ENCODE measurements at places on chromosomes 11 and 22.
A peak's percentile ranks its signal among the peaks of the same experiment; 100 is the strongest.

DNA sequence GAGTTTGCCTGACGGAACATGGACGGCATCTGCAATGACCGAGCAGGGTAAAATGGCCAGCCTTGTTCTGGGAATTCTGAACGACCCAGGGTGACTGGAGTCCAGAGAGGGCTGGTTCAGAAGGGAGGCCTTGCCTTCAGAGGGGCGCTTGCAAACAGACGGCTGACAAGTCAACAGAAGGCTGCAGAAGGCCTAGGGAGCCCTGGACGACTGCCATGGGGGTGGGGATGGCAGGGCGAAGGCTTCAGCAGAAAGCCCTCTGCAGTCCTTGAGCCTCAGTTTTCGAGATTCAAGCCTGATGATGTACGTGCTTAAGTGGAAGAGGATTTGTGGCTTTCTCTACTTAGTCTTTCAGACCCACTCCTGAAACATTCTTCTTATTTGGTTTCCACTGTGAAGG, 117.1 kb upstream of the TBCEL start:
- DNase-seq, result peak; percentile 61

- peak; percentile 83 for DNase-seq
Measured at GRCh38 chr11:110463153-110463552, 33.4 kb downstream of the FDX1 start.

GRCh38 chr11:65565624-65566453, 4.4 kb upstream of the ZNRD2 start:
- DNase-seq, result peak; percentile 72

DNA sequence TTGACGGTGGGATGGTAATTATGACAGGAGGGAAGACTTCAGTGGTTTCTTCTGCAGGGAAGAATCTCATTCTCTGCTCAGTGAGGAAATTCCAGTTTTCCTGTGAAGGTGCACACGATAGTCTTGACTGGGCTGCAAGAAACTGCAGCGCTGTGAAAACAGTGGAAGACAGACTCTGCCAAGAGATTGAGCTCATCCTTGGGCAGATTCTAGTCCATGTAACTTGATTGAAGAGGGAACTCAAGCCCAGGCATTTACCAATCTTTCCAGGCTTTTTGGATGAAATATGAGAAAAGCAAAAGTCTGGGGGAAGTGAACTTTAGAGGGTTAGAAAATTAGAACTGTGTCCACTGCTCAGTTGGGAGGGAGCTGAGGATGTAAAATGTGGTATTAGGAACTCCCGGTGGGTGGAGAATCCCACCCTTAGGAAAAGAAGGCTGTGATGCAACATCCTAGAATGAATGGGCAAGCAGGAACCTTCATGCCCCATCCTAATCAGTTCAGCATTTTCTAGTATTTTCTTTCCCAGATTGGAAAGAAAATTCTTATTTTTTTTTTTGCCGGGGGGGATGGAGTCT, 212.6 kb downstream of the DBX1 start:
- no peak for DNase-seq

- no peak for DNase-seq
Measured at GRCh38 chr11:27213232-27213660, 149.8 kb downstream of the CCDC34 start.

GRCh38 chr11:119446434-119446833, 23.5 kb upstream of the THY1 start:
- no peak for DNase-seq

- DNase-seq, result no peak
Measured at GRCh38 chr11:86197448-86197847, 47.1 kb upstream of the EED start.

DNA sequence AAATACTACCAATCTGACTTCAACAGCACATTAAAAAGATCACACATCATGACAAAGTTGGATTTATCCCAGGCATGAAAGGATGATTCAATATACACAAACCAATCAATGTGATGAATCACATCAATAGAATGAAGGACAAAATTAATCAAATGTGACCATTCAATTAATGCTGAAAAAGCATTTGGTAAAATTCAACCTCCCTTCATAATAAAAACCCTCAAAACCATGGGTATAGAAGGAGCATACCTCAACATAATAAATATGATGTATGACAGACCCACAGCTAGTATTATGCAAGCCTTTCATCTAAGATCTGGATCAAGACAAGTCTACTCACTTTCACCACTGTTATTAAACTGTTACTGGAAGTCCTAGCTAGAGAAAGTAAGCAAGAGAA, 921.7 kb upstream of the RAG2 start:
- DNase-seq, result no peak

DNA sequence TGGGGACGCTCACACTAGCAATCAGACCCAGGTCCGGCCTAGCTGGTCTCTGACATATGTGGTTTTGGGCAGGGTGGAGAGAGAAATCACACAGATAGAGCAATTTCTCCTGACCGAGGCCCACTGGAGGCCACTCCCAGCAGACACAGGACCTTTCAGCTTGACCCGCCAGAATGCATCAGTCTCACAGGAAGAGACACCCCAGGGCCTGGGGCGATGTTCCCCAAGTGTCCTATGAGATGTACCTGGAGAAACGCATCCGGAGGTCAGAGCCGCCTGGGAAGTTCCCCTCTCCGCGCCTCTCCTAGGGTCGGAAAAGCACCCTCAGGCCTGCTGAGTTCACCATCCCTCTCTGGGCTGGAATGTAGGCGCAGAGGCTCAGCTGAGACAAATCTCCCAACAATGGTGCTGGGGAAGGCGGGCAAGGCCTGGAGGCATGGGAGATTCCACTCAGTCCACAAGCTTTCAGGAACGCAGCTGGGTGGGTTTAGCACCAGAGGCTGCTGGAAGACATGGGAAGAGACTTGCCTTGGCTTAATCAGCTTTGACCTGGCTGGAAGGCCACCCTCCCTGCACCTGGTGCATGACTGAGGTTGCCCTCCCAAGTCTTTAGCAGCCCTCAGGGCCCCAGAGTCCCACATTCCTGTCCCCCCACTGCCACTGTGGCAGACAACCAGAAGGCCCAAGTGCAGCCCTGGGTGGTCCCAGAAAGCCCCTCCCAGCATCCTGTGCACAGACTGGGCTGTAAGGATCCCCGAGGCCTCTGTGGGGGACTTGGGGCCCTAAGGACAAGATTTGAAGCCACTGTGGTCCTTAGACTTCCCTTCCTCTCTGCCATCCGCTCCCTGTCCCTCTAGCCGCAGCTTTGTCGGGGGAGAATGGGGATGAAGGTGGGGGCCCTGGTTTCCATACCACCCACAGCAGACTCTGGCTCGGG, 57.5 kb downstream of the RTL6 start:
- peak; percentile 44 for DNase-seq
